ENCODE measurements at places on chromosomes 1 and 21. TPM values are rescaled to one million over a fixed set of nuclear protein-coding genes. Genes with fewer than 3 reads are reported as not detected.

- no peak for DNase-seq
Observed at GRCh38 chr21:42330380-42331371, 15.5 kb upstream of the TFF3 start.

Gene OR10J1
- not detected for polyA plus RNA-seq

DNA sequence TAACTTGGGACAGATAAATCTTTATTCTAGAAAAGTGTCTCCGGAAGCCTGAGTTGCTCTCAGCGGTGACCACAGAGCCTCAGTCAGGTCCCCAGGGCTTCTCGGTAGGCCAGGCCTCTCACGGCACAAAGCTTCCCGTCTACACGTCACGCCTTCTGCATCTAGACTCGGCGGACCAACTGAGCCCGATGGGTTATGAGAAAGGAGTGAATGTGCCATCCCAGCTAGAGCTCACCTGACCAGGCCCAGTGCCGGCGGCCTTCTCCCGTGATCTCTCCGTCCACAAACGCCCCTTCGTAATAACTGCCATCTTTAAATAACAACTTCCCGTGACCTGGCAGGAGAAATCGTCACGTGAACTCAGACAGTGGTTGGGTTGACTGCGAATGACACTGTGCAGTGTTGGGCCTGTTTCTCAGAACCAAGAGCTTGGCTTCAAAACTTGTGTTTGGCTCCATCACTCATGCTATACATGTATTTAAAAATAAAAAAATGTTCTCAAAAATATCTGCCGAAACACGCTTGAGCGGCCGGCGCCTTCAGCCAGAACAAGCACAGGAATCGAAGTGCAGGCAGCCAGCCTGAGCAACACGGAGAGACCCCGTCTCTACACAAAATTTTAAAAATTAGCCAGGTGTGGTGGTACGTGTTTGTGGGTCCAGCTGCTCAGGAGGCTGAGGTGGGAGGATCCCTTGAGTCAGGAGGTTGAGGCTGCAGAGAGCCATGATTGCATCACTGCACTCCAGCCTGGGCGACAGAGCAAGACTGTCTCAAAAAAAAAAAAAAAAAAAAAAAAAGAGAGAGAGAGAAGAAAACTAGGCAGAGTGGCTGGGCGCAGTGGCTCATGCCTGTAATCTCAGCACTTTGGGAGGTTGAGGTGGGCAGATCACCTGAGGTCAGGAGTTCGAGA, 3.1 kb downstream of the MORN1 start:
- no peak for DNase-seq

GRCh38 chr1:71233645-71234044, 152.8 kb upstream of the ZRANB2 start:
- no peak for DNase-seq

Gene KCNK2
- polyA plus RNA-seq: not detected
